ENCODE measurements at places on chromosomes 2 and 18.

DNA sequence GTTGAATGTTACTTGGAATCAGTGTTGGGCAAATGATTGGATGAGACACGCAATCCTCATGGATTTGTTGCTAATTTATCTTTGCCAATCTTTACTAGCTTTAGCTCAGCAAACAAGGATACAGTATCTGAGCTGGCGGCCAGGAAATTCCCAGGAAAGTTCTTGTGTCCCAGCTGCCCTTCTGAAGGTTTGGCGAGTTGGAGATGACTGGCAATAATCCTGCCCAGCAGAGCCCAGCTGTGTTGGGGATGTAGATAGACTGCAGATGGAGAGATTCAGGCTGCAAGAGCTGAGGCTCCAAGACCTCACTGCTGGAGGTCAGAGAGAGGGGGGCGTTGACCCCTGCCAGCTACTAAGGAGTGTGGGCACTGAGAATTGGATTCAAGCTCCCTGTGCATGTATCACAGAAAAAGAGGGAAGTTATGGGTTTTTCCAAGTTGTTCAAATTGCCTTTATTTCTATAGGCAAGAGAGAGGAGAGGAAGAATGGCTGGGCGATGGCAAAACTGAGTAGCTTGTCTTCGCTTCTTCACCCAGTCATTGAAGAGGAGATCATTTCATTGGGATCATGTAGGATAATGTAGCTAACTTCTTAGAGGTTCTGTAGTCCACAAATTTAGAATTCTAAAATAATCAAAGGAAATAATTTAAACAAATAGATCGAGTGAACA, 506.8 kb upstream of the LRATD1 start:
- DNase-seq = no peak

DNA sequence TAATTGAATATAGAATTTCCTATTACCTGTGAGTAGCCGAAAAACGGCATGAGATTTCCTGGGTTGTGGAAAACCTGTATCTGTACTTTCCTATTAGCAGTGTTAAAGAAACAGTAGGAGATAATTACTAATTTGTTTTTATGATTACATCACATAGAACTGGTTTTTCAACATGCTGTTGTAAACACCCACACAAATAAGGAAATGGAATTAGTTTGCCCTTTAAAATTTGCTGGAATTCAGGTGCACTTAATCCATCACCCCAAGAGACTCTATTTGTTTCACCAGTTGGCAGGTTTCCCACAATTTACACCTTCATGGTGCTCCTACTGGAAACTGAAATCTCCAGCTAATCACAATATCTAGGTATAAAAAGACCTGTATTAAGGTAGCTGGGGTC, 274.1 kb upstream of the SLC8A1 start:
- no peak for DNase-seq

- no peak for DNase-seq
These were observed 2.1 kb downstream of the RHBDD1 start for GRCh38 chr2:226837787-226838603.

- DNase-seq = no peak
These were observed 84.8 kb downstream of the CCBE1 start for GRCh38 chr18:59612381-59612780.

- no peak for DNase-seq
These were observed at the start of gene TCF4 for GRCh38 chr18:55588111-55588869. TSS of gene TCF4 (minus strand) at chr18:55588192. CDS start at chr18:55587116, 1,076 bp downstream.

DNA sequence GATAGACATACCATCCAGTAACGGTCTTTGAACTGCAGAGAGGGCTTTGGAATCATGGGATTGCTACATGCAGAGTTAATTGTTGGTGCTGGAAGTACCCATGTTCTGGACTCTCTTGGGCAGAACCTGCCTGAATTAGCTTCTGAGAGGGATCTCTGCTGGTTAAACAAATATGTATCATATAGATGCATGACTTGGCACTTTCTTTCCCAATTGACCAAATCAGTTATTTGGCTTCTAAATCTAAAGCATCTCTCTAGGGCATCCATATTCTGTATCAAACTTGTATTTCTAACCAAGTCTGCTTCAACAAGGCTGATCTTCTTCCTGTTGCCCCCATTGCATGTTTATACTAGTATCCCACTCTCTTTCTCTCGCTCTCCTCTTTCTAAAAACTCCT, 336.7 kb upstream of the CELF4 start:
- DNase-seq = no peak

- DNase-seq = no peak
These were observed 78.5 kb downstream of the XDH start for GRCh38 chr2:31335921-31336585.

DNA sequence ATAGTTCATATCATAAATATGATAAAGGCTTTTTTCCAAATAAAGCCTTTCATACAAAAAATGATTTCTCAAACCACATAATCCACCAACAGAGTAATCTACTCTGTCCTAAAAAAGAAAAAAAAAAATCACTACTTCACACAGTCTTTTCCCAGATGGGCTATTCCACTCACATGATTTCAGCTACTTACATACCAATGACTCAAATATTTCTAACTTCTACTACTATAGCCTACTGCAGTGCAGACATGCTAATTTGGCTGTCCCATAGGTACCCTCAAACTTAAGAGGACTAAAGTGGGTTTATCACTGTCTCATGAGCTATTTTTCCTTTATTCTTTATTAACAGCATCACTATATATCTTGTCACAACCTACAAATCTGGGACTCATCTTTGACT, 57.4 kb downstream of the SLC66A3 start:
- no peak for DNase-seq

DNA sequence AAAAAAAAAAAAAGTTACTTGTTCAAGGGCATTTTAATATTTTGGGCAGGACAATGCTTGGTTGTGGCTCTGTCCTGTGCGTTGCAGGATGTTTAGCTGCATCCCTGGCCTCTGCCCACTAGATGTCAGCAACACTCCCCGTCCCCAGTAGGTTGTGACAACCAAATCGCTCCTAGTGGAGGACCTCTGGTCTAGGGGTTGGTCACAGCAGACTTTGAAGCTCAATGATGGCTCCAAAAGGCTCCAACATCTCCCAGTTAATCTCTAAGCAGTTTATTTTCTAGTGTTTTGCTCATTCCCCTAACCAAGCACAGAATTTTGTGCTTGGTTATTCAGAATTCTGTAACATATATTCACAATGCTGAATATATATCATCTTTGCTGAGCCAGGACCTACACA, 67.0 kb downstream of the CHRNA1 start:
- DNase-seq = no peak

GRCh38 chr18:41875094-41875780, 79.8 kb upstream of the PIK3C3 start:
- no peak for DNase-seq

GRCh38 chr2:23756593-23757292, 170.2 kb downstream of the ATAD2B start:
- no peak for DNase-seq

GRCh38 chr2:62435720-62436119, 70.3 kb downstream of the TMEM17 start:
- no peak for DNase-seq

- DNase-seq = no peak
These were observed 15.9 kb downstream of the MYO7B start for GRCh38 chr2:127551221-127551930.

DNA sequence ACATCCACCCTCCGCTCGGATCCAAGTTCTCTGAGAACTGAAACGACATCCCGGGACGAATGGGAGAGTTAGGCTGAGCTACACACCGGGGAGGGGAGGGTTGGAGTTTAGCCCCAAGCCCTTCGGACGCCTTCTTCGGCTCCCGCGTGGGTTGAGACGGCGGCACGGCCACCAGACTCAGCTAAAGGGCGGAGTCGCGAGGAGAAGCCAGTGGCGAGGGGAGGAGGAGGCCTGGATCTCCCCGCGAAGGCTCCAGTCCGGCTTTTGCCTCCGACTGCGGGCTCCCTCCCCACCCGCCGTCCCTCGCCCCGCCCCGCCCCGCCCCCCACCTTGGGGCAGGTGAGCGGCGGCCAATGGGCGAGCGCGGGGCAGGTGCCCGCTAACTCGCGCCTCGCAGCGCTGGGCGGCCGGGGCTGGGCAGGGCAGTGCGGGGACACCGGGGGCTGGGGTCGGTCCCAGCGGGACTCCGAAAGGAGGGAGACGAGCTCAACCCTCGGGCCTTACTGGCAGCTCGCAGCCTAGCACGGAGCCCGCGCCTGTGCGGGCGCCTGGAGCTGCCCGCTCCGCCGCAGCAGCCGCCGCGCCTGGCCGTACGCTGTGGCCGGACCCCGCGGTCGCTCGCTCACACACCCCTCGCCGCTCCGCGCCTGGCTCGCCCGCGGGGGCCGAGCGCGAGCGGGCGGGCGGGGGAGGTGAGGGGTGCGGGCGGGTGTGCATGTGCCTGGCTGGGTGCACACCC, at the start of gene EMX1:
EMX1 (plus strand) TSS at position 382 of the 739 bp plus-strand sequence; CDS start at position 716, 334 bp downstream.
- DNase-seq = peak; percentile 22

- DNase-seq = no peak
These were observed 25.6 kb upstream of the RPE start for GRCh38 chr2:209976698-209977385.

- DNase-seq = no peak
These were observed 390.2 kb upstream of the TNP1 start for GRCh38 chr2:217250013-217250524.

GRCh38 chr2:160054984-160055725, 7.3 kb downstream of the PLA2R1 start:
- no peak for DNase-seq

DNA sequence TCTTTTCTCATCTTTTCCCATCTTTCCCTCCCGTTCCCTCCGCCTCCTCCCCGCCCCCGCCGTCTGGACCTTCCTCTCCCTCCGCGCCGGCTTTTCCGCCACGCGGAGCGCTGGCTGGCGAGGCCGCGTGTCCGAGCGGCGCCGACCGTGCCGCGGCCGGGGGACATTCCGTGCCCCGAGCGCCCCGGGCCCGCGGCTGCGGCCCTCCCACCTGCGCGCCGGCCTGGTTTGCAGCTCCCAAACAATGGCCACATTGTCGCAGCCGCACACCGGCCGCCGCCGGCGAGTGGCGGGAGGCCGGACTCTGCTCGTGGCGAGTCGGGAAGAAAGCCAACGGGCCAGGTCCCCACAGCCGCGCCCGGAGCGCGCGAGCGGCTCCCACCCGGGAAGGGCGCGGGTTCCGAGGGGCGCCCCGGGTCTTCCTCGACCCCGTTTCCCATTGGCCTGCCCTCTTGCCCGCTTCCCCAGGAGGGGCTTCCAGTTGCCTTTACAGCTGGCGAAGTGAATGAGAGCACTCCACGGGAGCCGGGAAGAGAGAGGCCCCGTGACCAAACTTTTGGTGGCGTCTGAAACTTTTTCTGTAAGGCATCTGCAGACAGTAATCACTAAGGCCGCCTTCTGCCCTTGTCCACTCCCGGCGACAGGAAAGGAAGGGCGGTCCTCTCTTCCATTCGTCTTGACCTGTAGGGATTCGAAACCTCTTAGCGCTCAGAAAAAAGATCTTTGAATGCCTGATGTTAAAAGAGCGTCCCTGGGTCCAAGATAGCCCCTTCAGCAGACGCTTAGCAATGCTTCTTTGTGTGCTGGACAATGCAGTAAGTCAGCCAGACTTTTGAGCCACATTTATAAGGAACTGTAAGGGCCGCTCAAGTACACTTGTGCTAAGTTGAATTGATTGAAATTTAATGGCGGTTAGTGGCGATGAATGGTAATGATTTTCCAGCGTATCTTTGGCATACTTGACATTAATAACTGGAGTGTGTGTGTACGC, 6.2 kb downstream of the GLI2 start:
- no peak for DNase-seq

DNA sequence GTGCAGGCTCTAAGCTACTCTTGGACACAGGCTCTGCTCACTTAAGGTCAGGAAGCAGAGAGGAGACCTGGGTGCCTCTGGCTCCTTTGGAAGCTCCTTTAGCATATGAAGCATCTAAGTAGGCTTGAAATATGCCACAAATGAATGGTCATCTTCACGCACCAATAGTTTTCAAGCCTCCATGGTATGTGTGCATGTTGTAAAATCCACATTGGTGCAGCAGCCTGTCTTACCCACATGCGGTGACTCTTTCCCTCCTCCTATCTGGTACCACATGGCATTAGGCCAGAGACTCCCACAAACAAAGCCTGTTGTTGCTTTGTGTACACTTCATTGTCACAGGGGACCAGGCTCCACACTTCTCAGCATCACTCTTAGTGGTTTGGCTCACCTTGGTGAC, 442.2 kb upstream of the RAB12 start:
- DNase-seq = no peak

DNA sequence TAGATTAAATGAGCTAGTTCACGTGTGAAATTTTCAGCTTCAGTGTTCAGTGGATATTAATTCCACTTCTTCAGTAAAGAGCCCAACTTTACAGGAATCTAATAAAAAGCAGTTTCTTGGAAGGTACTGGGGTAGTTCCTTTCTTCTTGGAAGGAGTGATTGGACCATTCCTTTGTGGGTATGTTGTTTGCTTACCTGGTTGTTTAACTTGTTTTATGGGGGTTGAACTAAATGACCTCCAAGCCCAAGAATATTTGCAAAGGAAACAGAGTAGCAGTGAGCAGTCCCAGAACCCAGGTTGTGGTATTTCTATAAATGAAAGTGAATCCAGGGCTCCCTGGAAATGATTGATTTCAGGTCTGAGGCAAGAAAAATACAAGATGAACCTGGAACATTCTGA, 31.4 kb downstream of the KCNJ13 start:
- no peak for DNase-seq

DNA sequence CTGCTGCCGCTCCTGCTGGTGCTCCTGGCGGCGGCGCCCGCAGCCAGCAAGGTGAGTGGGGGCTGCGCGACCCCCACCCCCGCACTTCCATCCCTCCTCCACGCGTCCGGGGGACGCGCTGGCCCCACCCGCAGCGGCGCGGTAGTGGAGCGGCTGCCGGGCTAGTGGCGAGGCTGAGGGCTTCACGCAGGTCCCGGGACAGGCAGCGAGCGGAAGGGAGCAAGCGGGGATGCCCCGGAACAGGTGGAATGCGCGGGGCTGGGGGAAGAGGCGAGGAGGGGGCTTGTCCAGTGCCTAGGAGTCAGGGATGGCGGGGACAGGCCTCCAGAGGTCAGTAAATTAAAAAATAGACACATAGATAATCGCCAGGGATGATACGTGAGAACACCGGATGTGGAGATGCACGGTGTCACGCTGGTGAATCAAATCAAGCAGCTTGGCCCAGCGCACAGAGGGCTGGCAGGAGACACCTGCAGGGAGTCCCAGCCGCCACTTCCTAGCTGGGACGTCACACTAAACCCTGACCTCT, 403 bp downstream of the COL4A3 start:
- no peak for DNase-seq

- DNase-seq = no peak
These were observed 318.4 kb downstream of the GULP1 start for GRCh38 chr2:188610050-188610444.

DNA sequence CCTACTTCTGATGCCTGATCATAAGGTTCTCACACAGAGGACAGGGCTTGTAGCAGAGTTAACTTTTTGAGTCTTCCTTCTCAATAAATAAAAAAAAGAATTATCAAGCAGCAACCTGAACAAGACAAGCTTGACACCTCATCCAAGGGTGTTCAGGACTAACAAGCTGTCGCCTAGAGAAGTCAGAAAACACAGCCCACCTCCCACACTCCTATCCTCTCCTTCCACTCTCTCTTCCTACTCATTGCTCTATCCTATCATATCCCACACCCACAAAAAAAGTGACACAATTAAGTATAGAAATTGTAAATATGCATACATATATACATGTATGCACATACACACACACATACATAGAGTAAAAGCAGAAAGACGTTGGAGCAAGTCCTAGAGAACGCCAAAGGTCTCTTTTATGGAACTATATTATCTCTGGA, 5.4 kb downstream of the NBAS start:
- DNase-seq = no peak

GRCh38 chr2:24164416-24164973, 10.4 kb upstream of the FAM228A start:
- DNase-seq = no peak

All from NCI-H2081 treated with DMSO at 0.1 percent for 48 hours (cell line).